ENCODE measurements at places on chromosomes 5 and 9.

- no peak for DNase-seq
These were observed 223.0 kb downstream of the PJA2 start for GRCh38 chr5:109186759-109187158.

GRCh38 chr5:117594166-117594565 is 1019.5 kb upstream of the SEMA6A start:
- peak; percentile 54 for DNase-seq

GRCh38 chr5:109256486-109256885 is 153.3 kb downstream of the PJA2 start:
- no peak for DNase-seq

DNA sequence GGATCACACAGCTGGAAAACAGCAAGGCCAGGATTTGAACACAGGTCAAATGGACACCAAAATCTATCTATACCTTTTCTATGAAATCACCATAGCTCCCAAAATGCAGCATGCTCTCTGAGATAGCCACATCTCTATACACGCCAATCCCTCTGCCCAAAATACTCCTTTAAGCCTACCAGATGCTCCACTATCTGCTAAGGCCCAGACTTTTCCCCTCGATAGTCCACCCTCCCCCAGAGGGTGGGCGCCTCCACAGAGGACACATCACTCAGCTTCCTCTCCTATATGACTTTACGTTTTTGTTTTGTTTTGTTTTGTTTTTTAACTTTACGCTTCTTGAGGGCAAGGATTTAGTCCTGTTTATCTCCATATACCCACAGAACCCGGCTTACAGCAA is 46.8 kb downstream of the MTMR12 start:
- DNase-seq: no peak

- DNase-seq: no peak
These were observed 22.8 kb upstream of the DUSP1 start for GRCh38 chr5:172793577-172794488.

DNA sequence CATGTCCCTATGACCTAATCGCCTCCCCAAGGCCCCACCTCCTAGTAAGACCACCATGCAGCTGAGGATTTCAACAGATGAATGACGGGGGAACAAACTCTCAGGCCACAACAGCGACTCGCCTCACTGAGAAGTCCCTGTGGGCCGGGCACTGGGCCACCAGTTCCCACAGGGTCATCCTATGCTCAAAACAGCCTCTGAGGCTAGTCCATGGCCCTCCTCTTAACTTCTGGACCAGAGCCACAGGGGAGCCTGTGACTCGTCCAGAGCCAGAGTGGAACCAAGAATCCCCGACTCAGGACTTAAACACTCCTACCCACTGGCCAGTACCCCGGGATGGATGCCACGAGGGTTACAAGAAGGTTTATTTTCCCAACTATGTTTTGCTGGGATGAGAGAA is 12.3 kb downstream of the GFPT2 start:
- peak; percentile 32 for DNase-seq

DNA sequence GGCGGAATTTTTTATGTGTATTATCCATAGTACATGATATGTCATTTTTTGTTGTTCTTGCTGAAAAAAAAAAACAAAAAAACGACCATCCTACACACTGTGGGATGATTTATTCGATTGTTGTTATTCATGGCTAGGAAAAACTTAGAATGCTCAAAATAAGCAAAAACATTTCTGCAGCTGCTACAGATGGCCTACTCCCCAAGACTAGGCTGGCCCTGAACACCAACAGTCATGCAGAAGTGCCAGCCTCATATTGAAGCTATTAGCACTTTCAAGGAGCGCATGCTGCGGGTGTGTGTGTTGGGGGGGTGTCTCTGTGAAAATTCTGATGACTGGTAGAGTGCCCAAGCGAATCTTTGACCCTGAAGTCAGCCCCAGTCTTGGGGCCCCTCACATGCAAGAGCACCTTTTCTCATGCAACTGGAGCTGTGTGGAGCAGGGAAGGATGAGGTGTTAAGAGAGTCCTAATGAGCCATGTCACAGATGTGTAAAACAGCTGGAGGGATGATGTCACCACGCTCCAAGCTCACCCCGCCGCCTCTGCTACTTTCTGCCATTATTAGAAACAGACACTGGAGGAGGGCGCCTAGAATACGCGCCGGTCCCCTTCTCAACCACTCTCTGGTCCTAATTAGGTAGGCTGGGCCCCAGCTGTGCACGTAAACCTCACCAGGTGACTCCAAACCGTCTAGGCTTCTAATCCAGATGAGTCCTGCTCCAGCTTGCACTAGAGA is 61.0 kb upstream of the SMIM23 start:
- peak; percentile 44 for DNase-seq

GRCh38 chr5:40683305-40683704 is 3.6 kb downstream of the PTGER4 start:
- no peak for DNase-seq

DNA sequence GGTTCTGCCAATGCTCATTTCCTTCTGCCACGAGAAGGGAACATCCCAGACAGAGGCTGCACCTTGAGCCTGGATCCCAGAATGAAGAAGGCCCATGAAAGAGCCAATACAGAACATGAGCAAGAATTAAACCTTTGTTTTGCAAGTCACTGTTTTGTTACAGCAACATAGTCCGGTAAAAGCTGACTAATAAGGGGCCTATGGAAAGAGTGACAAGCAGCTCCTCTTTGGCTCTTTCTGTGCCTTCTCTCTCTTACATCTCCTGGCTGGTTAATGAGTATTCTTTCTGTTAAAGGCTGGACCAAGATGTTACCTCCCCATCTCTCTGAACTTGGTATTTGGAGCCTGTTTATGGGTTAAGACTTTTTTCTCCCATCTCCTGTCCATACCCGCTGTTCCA is 10.8 kb downstream of the GFRA3 start:
- DNase-seq: no peak

- no peak for DNase-seq
These were observed 12.0 kb downstream of the TTC1 start for GRCh38 chr5:160020964-160021363.

DNA sequence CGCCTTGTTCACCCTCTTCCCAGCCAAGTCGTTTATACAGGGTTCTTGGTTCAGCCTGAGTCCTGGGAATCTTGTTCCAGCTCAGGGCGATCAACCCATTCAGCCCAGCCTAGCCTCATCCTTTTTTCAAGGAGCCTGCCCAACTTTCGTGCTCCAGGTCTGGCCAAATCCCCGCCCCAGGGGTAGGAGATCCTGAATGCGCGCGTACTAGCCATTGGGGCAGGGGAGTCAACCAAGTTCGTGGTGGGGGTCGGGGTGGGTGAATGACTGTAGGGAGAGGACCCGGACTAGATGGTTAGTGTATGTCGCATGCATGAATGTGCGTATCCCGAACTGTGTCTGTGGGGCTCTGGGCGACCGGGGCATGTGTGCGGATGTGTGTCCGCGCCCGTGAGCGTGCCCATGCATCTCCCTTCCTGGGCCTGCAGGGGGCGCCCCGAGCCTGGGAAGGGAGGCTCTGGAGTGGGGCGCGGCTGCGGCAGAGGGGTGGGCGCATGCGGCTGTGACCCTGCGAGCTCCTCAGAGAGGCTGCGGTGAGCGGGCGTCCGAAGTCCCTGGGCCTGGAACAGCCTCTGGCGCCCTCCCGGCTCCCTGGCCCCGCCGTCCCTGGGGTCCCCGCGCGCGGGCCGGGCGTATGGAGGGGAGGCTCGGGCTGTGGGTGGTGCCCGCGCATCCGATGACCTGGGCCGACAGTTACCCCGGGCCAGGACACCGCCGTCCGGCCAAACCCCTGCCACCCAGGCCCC is 8.7 kb downstream of the CCL21 start:
- DNase-seq: peak; percentile 54

GRCh38 chr5:21236971-21237427 is 1249.0 kb upstream of the CDH18 start:
- DNase-seq: peak; percentile 74

DNA sequence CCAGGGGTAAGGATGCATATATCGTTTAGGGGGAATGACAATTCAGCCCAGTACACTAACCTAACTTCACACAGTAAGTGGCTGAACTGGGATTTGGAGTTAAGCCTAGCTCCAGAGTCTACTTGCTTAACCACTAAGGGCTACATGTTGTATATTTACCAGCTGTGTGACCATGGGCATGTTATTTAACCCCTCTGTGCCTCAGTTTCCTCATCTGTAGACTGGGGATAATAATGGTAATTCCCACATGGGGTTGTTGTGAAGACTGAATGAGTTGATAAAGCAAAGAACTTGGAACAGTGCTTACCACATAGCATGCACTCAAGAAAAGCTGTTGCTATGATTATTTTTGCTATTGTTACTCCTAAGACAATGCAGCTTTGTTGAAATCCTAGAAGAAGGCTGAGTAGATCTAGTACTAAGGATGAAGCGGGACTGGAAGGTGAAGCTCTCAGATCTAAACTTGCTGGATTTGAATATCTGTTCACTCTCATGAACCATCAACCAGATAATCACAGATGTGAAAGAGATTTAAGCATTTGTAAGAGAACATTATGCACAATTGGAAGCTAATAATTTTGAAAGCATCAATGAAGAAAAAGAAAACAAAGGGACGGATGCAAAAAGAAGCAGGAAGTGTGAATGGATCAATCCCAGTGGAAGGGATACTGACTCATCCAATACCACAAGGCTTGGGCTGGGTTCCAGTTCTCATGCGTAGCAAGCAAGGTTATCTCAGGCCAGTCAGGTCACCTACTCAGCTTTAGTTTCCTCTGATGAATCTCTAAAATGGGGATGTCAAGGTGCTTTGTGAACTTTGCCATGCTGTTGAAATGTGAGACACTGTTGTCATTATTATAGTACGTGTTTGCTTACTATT is 78.5 kb upstream of the TBC1D2 start:
- DNase-seq: peak; percentile 86

GRCh38 chr9:8036914-8037524 is 237.4 kb upstream of the DMAC1 start:
- no peak for DNase-seq

DNA sequence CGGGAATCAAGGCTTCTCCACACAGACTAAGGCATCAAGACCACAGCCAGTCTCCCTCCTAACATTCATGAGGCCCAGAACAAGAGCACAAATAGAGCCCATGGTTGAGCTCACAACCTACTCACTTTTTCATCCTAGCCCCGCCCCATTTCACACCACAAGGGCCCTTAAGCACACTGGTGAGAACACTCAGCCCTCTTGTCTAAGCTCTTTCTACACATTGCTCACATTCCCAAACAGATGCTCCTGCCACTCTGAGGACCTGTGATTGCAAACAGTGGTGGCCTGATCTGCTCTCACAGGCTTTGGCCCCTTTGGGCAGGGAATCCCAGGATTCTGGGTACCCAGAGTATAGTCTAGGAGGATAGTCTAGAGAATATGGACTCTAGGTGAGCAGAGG is 54.0 kb downstream of the FEM1C start:
- no peak for DNase-seq

DNA sequence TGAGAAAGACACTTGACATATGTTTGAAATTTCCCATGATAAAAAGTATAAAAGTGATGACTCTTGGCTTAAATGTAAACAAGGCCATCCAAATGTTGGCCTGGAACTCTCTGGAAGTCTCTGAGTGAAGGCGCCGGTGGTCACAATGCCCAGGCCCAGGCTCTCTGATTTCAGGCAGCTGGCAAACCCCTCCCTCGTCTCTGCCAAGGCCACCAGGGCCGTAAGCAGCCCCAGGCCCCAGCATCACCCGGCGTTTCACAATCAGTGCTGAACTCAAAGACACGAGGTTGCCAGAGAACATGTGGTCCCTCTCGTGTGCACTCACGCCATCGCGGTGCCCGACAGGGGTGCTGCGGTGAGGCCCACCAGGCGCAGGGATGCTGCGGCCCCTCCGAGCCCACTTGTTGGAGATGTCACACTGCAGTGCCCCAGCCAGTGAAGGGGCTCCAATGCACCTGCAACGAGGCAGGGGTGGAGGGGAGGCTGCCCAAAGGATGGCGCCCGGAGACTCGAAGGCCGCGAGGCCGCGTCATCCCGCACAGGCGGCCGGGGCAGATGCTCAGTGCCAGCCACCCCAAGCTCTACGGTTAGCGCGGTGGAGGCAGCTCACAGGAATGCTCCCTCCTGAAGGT is 15.0 kb downstream of the LPCAT1 start:
- DNase-seq: no peak
